ENCODE measurements at places on chromosomes 7 and 10. TPM values are rescaled to one million over a fixed set of nuclear protein-coding genes. Genes with fewer than 3 reads are reported as not detected.

DNA sequence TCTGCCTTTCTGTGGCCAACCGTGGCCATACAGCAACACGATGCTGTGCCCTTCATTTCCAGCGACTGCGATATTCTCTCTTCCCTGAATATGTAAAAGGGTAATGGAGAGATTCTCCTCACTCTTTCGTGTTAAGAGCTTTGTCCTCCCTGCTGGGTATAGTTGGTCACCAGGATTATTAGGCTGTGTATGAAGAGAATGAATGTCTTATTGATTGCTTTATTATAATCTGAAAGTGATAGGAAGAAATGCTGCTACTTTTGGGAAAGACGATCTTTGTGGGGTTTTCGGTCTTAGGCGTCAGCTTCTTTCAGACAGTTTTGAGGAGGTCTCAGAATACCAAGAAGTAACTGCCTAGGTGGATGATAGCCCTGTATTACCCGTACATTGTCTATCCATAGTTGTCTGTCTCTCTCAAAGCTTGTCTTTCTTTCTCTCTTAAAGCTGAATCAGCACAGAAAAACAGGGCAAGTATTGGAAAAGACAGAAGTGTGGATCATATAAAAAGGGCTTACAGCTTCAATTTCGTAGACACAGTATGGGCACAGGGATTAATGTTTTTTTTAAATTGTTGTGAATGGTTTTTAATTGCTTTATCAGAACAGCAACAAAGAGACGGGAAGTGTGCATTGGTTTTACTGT is 1.2 kb downstream of the AHCYL2 start:
- DNase-seq: no peak

DNA sequence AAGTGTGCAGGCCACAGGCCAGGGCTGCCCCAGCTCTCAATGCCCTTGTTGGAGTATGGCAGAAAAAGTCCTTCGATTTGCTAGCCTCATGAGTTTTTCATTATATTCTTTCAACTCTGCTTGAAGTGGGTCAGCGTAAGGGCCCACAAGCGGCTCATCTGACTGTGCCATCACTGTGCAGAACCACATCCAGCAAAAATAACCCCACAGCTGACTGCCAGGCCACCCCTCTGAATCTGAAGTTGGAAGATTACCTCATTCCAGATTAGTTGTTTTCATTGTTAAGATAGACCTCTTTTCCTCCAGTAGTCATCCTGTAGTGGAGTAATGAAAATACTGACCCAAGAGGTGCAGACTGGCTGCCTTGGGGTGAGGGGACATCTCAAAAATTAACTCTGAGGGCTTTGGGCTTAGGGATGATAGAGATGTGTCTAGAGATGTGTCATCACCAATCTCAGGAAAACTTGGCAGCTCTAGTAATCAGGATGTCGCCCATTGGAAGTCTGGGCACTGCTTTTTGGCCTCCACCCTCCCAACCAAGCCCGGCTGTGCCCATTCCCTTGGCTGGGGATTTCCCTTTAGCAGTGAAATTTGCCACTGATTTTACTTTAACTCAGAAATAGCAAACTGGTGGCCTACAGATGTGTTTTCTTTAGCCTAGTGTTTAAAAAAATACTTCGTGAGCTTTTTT is 164.3 kb downstream of the LCOR start:
- no peak for DNase-seq

PKD2L1 gene
- 0.14 TPM for total RNA-seq

MYOZ1 gene
- total RNA-seq: not detected

DNA sequence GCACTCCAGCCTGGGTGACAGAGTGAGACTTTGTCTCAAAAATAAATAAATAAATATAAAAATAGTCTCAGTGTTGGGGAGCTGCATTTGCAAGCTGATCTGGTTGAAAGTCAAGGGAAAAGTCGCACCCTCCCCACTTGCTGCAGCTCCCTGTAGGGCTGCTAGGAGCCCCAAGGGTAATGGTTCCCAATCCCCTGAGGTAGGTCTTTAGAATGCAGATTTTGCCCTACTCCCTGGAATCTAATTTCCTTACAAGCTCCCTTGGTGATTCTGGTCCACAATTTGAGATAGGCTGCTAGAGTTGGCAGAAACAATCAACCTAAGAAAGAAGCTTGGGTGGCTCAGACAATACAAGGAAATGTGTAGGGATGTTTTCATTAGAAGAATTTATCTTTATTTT is 232.5 kb upstream of the YAE1 start:
- no peak for DNase-seq

DNA sequence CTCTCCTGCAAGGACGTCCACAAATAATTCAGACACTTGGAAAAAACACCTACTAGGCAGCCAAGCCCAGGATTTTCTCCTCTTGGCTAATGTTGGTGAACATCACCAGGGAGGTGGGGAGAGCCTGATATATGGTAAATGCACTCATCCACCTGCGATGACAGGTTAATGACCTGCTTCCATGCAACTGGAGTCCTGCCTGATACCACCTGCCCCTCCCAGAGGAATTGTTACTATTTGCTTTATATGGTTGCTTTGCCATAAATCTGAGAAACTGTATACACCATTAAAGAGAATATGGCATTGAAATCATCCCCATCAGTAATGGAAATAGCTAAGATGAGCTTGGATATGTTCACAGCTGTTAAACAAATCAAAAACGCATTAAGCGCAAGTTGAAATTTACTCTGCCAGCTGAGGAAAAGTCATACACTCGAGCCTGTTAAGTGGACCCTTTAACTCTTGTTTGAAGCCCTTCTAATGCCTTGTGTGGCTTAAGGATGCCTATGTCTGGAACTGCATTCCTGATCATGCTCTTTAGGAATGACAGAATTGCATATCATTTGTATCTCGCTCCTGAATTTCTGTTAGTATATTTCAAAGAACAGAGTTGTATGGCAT is 208.3 kb downstream of the PRPF18 start:
- DNase-seq: no peak

- no peak for DNase-seq
Measured at GRCh38 chr7:43615558-43616145, 32.7 kb downstream of the STK17A start.

CALML3 gene
- total RNA-seq: not detected

DNA sequence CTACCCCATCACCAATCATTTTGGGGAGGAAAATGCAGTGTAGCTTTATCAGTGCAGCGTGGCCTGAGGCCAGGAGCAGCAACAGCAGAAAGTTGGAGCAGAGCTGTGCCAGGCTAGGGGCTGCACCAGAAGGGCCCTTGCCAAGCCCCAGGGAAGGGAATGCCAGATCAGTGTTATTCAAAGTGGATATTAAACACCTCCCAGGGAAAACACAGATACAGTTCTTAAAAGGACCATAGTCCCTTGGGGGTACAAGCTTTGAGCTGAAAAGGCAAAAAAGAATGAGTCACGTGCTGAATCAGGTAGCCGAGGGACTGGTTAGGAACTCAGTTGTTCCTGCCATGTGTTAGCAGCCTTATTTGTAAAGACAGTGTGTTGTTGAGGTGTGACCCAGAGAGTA is 54.0 kb downstream of the GSDME start:
- DNase-seq: no peak

GRCh38 chr10:64508029-64508661 is 986.9 kb downstream of the REEP3 start:
- DNase-seq: no peak

GATA3 gene
- total RNA-seq: 76.3 TPM

PPP1R17 gene
- total RNA-seq: not detected

GPR37 gene
- total RNA-seq: not detected

AKR1C8 gene
- not detected for total RNA-seq

ADCY1 gene
- not detected for total RNA-seq

DNA sequence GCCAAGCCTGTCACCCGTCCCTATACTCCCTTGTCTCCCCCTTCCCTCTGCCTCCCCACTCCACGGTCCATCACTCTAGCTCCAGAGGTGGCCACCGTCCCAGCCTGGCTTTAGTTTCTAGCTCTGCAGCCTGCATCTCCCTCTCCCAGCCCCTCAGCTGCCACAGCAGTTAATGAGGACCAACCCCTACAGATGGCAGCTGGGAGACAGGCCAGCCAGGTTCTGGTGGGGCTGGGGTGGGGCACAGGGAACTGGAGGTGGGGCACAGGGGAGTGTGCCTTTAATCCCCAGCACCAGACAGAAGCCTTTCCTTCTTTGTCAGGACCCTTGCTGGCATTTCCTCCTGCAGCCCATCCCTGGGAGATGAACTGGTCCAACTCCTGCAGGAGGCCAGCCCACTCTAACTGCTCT is 21.1 kb downstream of the UNC5B start:
- no peak for DNase-seq

- no peak for DNase-seq
Measured at GRCh38 chr7:7188091-7188490, 5.7 kb downstream of the C1GALT1 start.

TMEM270 gene
- total RNA-seq: not detected

DNA sequence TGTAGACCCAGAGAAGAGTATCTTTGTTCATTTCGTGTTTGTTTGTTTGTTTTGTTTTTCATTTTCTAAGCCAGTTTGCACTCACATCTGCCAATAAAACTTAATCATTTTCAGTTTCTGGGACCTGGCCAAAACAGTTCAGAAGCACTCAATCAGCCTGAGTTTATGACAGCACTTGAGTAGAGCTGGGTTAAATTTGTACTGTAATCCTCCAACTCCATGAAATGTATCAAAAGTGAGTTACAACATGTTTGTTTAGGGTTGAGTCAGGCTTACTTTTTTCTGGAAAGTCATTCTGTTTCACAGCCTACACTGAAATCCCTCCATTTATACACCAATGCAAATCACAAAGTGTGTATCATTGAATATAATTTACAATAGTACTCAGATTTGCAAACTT is 91.9 kb downstream of the ZWINT start:
- no peak for DNase-seq

DNA sequence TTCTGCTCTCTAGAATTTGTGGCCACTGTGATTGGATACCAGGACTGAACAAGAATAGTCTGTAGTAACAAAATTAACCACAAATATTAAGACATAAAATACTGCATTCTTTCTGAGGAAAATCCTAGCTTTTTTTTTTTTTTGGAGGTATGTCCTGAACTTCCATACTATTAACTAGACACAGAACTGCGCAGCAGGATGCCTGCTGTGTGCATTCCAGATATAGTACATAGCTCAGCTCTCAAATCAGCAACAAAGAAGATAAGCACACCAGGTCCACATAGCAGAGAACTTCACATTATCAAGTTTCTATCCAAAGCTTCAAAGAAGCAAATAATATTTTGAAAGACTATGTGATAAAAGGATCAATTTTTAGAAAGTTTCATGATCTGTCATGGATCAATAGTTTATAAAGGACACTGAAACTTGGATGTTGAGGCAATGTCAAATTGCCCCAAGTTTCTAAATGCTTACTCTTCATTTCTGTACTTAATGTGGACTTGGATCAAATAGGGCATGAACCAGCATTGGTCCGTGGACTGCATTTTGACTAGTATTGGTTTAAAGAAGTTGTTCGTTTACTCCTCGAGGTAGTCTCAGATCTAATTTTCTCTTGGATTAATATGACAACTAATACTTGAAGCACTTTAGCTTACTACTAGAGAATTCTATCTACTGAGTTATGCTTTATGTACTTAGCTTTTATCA is 15.4 kb downstream of the NAMPT start:
- no peak for DNase-seq

GRCh38 chr7:140688341-140688740 is 8.2 kb upstream of the NDUFB2 start:
- DNase-seq: no peak

CNNM1 gene
- total RNA-seq: not detected

- DNase-seq: no peak
Measured at GRCh38 chr7:26469188-26469587, 177.5 kb downstream of the SNX10 start.

GRCh38 chr10:103659674-103660363 is 166.3 kb downstream of the NEURL1 start:
- DNase-seq: peak; percentile 56

ADAM8 gene
- 67.3 TPM for total RNA-seq

IFT22 gene
- 2.3 TPM for total RNA-seq

DNA sequence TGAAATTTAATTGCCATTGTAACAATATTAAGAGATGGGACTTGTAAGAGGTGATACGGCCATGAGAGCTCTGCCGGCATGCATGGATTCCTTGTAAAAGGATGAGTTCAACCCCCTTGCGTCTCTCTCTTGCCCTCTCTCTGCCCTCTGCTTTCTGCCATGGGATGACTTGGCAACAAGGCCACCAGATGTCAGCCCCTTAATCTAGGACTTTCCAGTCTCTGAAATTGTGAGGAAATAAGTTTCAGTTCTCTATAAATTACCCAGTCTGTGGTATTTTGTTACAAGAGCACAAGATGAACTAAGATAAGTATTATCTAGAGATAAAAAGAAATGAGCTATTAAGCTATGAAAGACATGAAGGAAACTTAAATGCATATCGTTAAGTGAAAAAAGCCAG is 145.7 kb upstream of the AHR start:
- peak; percentile 20 for DNase-seq

DNA sequence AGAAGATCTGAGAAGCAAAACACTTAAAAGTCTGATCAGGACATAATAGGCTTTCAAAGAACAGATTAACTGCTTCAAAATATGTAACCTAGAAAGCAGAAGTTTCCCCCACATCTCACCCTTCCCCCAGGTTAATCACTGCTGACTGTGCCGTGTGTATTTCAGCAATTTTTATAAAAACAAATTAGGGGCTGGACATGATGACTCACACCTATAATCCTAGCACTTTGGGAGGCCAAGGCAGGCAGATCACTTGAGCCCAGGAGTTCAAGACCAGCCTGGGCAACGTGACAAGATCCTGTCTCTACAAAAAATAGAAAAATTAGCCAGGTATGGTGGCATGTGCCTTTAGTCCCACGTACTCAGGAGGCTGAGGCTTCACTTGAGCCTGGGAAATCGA is 67.6 kb upstream of the GATA3 start:
- DNase-seq: no peak

Measured in CD8-positive, alpha-beta T cell (primary cell).